ENCODE measurements at places on chromosomes 16 and 17.

- no peak for DNase-seq
These were observed 15.0 kb downstream of the GALNS start for GRCh38 chr16:88841521-88842307.

DNA sequence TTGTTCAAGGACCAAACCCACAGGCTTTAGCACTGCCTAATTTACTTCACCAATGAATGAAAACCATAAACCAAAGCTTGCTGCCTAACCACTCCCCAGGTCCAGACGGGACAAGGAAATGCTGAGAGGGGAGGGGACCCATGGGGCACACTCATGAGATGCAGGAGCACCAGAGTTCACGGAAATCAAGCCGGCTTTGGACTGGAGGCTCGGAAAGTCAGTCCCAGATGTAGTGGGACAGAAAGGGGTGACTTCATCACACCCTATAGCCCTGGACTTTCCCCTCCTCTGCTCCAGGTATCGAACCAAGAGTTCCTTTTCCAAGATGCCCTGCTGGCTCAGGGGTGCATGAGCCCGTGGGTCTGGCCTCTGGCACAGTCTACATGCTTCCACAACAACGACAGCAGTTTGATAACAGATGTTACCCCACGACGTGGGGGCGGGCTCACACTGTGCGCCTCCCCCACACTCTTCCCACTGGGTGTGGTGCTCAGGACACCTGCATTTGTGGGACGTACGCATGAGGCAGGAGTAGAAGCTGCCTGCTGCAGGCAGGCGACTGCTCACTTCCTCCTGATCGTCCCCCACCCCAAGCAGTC is 63.2 kb downstream of the AMFR start:
- DNase-seq = no peak

DNA sequence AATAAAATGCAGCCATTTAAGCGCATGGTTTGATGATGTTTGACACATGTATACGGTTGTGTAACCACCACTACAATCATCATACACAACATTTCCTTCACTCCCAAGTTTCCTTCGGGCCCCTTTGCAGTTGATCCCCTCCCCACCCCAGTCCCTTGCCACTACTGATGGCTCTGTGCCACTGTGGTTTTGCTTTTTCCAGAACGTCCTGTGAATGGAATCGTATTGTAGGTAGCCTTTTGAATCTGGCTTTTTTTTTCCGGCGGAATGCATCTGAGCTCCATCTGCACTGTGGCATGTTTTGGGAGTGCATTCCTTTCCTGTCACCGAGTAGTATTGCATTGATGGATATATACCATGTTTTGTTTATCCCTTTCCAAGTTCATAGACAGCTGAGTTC is 15.1 kb upstream of the MAP2K3 start:
- peak; percentile 35 for DNase-seq

DNA sequence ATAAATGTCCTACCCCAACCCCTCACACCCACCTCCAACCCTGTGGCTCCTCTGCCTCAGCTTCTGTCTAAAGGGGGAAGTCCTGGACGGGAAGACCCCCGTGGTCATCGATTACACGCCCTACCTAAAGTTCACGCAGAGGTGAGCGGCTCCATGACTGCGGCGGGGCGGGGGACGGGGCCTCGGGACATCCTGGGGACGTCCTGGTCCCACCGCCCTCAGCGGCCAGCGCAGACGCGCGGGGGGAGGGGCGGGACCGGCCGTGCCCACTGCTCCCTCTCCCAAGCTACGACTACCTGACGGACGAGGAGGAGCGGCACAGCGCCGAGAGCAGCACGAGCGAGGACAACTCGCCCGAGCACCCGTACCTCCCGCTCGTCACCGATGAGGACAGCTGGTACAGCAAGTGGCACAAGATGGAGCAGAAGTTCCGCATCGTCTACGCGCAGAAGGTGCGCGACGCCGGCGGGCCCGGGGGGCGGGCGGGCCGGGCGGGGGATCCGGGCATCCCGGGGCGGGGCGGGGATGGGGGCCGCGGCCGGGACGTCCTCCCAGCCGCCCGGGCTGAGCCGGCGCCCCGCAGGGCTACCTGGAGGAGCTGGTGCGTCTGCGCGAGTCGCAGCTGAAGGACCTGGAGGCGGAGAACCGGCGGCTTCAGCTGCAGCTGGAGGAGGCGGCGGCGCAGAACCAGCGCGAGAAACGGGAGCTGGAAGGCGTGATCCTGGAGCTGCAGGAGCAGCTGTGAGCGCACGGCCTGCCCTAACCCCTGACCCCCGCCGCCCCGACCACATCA is 6.7 kb downstream of the RUNDC3A start:
- peak; percentile 65 for DNase-seq

DNA sequence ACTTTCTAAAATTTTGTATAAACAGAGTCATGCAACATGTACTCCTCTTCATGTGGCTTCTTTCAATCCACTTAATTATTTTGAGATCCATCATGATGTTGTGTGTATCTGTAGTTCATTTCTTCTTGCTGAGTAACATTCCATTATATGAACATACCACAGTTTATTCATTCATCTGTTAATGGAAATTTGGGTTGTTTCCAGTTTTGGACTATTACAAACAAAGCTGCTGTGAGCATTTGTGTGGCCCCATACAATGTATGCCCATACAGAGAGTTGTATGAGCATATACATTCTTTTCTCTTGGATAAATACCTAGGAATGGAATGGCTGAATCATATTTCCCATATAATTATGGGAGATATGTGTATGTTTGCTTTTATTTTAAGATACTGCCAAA is 85.6 kb downstream of the CLEC16A start:
- DNase-seq = no peak

DNA sequence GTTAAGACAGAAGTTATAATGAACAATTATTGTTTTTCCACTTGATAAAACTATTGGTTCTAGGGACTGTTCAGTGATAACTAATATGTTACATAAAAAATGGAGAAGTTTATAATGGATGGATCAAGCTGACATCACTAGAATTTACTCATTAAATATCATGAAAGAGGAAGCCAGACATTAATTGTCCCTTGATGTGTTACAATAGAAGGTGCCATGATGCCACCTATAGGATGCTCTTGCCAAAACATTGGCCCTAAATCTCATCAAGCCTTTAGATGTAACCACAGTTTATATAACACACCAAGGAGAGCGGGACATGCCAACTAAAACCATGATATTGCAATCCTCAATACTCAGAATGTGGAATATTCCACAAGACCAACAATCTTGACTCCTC is 147.9 kb upstream of the MON1B start:
- DNase-seq = peak; percentile 15

DNA sequence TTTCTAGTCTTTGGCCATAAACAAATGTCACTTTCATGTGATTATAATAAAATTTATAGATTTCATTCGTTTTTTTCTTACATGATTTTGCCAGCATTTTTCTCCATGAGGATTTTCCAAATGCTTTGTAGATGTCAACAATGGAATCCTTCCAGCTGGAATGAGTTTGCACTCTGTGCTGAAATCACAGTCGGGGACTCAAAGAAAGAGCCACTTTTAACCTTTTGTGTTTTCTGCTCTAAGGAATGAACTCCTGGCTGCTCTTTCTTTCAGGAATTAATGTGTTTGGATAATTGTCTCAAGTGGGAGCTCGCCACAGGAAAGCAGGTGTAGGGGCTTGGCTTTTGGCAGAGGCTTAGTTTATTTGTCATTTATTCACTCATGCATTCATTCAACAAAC is 372.3 kb upstream of the SALL1 start:
- peak; percentile 66 for DNase-seq

DNA sequence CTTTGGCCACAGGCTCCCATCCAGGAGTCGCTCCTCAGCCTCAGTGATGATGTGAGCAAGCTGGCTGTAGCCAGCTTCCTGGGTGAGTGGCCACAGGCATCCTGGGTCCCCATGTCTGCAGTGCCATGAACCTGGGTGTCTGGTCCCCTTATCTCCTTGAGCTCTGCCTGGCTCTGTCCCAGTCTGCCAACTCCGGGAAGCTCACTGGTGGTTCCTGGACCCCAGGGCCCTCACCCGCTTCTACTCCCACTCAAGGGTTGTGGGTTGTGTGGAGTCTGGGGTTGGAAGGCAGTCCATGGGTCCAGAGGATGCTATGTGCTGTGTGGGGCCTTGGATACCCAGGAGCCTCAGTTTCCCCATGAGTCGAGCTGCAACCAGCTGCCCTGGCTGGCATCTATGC is 11.7 kb upstream of the SMIM5 start:
- no peak for DNase-seq

GRCh38 chr17:8227238-8227581 is 16.8 kb upstream of the AURKB start:
- no peak for DNase-seq

DNA sequence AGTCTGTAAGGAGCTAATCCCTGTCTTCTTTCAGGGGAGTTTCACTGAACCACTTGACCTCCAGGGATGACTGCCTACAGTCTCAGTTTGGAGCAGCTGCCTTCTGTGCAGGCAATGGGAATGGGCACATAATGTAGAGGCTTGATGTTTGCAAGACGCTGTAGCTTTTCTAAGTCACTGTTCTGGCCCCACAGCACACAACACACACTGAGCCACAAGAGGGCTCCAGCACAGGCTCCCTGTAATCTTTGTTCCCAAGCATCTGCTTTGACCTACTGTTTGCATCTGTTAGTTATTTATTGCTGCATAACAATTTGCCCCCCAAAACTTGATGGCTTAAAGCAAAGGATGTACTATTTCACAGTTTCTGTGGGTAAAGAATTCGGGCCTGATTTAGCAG is 419.0 kb upstream of the ASIC2 start:
- DNase-seq = no peak

DNA sequence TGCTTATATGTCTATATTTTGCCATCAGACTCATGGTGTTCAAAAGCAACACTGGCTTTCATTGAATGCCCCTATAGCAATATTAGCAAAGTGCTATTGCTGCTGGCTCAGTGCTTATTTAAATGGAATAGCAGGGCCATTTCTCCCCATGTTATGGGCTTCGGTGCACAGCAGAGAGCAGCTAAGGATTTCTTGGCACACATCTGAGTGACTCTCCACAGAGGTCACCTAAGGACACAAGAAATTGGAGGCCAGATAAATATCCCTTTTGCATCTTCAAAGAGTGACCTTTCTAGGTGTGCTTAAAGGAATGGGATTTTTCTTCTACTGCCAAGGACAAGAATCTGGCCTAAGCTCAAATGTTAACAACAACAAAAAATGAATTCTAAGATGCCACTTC is 751.8 kb downstream of the CDH11 start:
- DNase-seq = no peak

GRCh38 chr17:50192144-50192617 is 9.2 kb downstream of the COL1A1 start:
- DNase-seq = no peak

- DNase-seq = peak; percentile 63
These were observed 1.8 kb downstream of the CX3CL1 start for GRCh38 chr16:57374067-57374534.

- no peak for DNase-seq
These were observed 1.4 kb upstream of the TSPOAP1 start for GRCh38 chr17:58329810-58330537.

DNA sequence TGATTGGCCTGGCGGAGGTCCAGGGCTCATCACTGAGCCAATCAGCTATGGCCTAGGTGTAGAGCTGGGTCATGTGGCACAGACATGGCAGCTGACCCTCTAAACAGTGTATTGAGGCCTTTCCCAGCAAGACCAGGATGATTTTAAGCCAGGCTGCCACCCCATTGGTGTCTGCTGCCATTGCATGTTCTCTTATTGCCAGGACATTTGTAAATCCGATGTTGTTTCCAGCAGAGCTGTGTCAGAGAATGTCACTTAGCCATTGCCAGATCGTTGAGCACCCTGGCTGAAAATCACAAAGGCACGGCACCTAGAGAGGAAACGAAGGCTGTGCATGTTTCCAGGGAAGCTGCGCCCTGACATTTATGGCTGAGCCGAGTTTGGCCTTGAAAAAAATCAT is 33.4 kb downstream of the RBFOX1 start:
- DNase-seq = no peak

GRCh38 chr17:3688852-3689261 is 7.1 kb downstream of the P2RX5 start:
- no peak for DNase-seq

GRCh38 chr17:20111538-20111937 is 102.4 kb downstream of the SPECC1 start:
- no peak for DNase-seq

- DNase-seq = peak; percentile 76
These were observed 2.7 kb downstream of the ZFPM1 start for GRCh38 chr16:88455610-88456355.

DNA sequence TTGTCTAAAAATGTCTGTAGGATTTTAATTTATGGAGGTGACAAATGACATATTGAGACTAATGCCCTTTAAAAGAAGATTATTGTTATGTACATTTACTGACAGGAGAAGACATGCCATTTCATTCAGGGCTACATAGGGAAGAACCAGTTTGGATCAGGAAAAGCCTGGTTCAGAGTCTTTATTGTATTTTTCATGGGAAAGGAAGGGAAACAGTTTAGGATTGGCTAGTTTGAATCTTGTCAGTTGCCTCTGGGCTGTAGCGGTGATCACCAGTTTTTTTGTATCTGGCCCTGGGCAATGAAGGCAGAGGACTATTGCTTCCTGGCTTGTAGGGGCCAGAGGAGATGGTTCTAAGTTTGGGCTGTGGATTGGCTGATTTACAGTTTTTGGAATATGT is 31.8 kb downstream of the NSRP1 start:
- DNase-seq = no peak

- DNase-seq = no peak
These were observed 29.7 kb downstream of the SLC25A10 start for GRCh38 chr17:81741594-81742452.

DNA sequence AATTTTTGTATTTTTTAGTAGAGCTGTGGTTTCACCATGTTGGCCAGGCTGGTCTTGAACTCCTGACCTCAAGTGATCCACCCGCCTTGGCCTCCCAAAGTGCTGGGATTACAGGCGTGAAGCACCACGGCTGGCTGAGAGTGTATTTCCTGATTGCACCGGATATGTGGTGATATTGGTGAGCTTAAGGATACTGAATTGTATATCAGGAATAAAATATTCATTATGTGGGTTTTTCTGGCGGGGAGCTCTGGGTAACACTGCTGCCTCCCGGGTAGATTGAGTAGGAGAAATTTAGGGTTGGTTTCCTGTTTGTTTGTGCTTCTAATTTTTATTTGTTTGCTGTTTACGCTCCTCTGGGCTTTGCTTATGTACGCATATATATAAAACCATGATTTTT is 7.7 kb upstream of the TMEM98 start:
- DNase-seq = no peak

GRCh38 chr17:61416211-61416539 is 16.5 kb downstream of the TBX2 start:
- no peak for DNase-seq

DNA sequence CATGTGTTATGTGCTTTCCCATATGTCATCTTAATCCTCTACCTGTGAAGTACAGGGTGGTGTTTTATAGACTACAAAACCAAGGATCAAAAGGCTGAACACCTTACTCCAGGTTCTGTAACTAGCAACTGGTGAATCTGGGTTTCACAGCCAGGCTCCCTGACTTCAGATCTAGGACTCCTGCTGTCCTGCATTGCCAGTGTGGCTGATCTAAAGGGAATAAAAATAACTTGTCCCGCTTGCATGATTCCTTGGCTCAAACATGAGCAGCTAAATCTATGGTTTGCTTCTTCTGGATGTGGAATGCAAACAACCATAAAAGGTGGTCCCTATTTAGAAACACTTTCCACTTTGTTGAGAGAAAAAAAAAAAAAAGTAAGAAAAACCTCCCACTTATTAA is 3.7 kb upstream of the VWA3A start:
- DNase-seq = no peak
